Fibroblast of skin of abdomen (primary cell): ENCODE measurements at places on chromosomes 5 and 9.

GRCh38 chr5:120823328-120823727 lies 359.2 kb downstream of the PRR16 start:
- peak; percentile 28 for DNase-seq

GRCh38 chr5:173435447-173435846 lies 107.2 kb upstream of the STC2 start:
- no peak for DNase-seq

DNA sequence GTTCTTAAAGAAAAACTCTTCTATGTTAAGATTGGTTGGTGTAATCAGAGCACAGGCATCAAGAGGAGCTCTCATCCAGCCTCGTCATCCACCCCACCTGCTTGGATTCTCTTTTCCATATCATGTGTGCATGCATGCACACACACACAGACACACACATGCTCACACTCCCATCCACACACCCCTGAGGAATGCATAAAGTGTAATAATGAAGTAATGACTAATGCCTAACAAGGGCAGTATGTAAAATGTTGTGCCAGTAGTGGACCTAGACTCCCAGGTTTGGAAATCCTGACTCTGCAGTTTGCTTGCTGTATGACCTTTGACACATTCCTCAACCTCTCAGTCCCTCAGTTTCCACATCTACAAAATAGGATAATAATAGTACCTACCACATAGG lies 280.0 kb upstream of the ANKRD55 start:
- DNase-seq = peak; percentile 4

GRCh38 chr9:128765499-128765898 lies 6.2 kb downstream of the ZER1 start:
- DNase-seq = no peak

- DNase-seq = no peak
Measured at GRCh38 chr5:42520203-42520602, 97.0 kb downstream of the GHR start.

GRCh38 chr9:95459178-95459577 lies 57.6 kb downstream of the PTCH1 start:
- DNase-seq = no peak

- peak; percentile 21 for DNase-seq
Measured at GRCh38 chr9:93094658-93095204, 1.3 kb upstream of the CARD19 start.

DNA sequence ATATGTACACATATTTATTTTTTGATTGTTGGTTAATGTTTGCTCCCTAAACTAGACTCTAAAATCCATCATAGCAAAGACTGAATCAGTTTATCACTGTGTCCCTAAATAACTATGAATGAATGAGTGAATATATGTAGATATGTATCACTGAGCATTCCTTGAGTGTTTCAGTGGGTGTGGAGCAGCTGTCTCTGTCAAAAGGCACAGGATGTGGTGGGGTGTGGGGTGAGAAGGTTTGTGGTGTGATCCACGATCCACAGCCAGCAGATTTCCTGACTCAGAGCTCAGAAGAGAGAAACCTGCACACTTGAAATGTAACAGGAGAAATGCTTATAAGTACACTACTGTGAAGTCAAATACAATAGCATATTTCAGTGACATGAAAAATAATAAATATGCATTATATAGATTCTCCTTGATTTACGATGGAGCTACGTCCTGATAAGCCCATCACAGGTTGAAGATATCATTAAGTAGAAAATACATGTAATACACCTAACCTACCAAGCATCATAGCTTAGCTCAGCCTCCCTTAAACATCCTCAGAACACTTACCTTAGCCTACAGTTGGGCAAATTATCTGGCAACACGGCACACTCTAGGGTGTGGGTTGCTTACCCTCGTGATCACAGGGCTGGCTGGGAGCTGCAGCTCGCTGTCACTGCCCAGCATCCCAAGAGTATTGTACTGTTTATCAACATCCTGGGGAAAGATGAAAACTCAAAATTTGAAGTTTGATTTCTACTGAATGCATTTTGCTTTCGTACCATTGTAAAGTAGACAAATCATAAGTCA lies 287.0 kb downstream of the GAS1 start:
- peak; percentile 94 for DNase-seq

DNA sequence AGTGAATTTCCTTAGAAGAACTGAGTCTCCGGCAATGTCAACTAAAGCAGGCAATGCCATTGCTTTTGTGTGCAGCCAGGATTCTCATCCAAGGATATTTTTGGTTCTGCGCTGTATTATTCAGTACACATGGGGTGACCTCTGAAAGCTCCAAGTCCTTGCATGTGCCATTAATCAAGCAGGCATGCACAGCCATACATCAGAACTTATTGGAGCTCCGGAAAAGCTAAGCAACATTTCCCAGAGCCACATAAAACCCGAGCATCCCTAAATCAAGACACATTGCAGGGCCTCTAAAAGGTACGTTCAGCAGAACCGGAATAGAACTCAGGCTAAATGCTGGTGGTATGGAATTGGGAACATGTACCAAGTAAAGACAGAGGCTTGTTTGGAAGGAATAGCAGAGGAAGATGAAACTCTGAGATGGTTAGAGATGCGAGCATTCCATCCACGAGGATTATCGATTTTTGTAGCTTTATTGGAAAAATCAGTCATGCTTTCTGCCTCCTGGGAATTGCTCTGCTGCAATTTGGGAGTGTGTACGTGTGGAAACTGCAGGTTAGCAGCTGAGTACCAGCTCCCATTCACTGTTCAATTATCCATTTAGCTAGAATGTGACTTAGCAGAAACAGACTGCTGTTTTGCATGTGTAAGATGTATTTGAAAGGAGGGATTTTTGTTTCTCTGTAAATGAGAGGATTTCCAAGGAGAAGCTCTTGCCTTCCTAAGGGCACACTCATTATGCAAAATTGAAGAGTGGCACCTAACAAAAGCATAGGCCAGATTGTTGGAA lies 143.7 kb upstream of the WWC1 start:
- peak; percentile 47 for DNase-seq

- DNase-seq = no peak
Measured at GRCh38 chr5:96288166-96288844, 144.7 kb downstream of the PCSK1 start.

DNA sequence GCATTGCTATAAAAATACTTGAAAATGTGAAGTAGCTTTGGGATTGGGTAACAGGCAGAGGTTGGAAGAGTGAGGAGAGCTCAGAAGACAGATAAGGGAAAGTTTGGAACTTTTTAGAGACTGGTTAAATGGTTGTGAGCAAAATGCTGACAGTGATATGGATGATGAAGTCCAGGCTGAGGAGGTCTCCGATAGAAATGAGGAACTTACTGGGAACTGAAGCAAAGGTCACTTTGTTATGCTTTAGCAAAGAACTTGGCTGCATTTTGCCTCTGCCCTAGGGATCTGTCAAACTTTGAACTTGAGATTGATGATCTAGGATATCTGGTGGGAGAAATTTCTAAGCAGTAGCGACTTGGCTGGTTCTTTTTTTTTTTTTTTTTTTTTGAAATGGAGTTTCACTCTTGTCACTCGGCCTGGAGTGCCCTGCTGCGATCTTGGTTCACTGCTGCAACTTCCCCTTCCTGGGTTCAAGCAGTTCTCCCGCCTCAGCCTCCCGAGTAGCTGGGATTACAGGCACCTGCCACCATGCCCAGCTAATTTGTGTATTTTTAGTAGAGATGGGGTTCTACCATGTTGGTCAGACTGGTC lies 998.9 kb downstream of the TLE1 start:
- no peak for DNase-seq

DNA sequence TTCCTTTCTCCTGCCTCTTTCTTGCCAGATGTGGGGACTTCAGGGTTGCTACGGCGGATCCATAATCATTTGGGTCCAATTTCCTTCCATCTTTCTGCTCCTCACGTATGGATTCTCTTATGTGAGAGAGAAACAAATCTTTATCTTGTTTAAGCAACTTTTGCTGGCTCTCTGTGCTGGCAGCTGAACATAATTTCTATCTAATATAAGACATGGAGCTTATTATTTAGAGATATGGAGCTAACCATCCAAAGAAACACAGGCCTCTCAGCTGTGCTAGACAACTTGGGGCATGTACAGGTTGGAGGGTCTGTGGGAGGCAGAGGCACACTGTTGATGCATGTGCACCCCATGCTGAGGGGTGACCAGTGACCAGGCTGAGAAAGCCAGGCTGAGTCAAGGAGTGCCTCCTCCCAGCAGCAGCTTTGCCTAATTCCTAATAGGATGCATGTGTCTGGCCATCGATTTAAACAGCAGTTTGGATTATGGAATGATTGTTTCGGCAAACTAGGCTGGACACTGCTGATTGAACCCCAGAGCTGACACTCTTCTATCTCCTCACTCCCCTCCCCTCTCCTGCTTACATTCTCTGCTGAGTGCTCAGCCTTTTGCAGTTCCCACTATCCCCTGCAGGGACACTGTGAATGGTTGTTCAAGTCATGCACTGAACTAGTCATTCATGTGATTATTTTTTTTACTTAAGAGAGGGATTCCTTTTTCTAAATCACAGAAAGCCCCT lies 195.8 kb downstream of the ERCC6L2 start:
- DNase-seq = peak; percentile 36

GRCh38 chr5:120160124-120160895 lies 303.8 kb upstream of the PRR16 start:
- peak; percentile 78 for DNase-seq

DNA sequence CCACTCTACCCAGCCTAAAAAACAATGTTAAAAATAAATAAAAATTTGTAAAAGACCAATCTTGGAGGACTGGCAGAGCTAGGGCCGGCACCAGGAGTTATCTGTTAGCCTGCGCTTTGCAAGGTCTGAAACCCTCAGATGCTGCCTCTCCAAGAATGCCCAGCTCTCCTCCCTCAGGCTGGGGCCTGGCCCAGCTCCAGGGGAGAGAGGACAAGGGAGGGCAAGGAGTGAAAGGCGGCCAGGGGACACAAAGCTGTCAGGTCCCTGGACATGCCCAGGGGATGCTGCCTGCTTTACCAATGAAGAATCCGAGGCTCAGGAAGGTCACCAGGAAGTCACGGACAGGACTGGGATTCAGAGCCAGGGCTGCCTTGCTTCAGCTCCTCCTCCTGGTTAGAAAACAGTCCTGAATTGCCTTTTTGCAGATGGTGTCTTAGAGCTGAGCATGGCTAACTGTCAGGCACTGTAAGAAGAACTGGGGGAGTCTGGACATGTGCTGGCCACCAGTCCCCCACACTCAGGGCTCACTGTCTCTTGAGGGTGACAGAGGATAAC lies 5.5 kb upstream of the N4BP3 start:
- no peak for DNase-seq

GRCh38 chr9:70519912-70520724 lies 105.7 kb upstream of the KLF9 start:
- peak; percentile 16 for DNase-seq

GRCh38 chr9:129697656-129698253 lies 32.3 kb downstream of the PRRX2 start:
- peak; percentile 92 for DNase-seq

DNA sequence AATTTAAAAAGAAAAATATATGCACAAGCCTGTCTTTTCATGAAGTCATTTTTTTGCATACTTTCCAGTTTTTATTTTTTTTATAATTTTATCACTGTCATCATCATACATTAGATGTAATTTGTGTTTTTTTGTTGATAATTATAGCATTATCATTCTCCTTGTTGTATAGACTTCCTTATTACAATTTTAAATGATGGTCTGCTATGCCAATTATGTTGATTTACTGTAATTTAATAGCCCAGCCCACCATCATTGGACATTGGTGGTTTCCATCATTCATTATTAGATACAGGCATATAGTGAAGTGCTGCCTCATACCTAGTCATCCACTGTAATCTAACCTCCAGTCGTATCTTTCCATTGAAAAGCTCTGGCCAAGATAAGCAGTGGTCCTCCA lies 3.8 kb upstream of the TJP2 start:
- DNase-seq = no peak

- DNase-seq = no peak
Measured at GRCh38 chr5:133668458-133668857, 56.1 kb upstream of the FSTL4 start.

DNA sequence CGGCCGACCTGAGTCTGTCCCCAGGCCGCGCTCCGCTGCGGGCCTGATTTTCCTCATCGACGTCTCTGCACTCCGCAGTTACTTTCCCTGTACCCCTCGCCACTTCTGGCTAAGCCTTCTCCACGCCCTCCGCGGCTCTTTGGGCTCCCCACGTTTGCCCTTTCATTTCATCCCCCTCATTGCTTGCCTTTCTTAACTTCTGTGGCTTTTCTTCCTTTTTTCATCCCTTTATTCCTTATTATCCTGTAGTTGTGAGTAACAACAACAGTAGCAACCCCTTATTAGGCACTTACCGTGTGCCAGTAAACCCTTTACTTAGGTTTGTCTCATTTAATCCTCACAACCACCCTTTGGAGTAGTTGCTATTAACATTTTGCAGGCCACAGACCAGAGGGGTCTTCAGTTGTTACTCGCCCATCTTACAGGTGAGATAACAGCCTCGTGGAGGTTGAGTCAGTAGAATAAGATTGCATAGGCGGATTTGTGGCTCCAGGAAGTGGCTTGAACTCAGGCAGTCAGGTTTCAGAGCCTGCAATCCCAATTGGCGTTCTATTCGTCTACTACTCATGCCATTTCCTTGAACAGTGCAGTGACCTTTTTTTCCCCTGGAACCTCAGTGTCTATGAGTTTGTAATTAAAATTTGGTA lies 724 bp downstream of the TCERG1 start:
- DNase-seq = peak; percentile 23

DNA sequence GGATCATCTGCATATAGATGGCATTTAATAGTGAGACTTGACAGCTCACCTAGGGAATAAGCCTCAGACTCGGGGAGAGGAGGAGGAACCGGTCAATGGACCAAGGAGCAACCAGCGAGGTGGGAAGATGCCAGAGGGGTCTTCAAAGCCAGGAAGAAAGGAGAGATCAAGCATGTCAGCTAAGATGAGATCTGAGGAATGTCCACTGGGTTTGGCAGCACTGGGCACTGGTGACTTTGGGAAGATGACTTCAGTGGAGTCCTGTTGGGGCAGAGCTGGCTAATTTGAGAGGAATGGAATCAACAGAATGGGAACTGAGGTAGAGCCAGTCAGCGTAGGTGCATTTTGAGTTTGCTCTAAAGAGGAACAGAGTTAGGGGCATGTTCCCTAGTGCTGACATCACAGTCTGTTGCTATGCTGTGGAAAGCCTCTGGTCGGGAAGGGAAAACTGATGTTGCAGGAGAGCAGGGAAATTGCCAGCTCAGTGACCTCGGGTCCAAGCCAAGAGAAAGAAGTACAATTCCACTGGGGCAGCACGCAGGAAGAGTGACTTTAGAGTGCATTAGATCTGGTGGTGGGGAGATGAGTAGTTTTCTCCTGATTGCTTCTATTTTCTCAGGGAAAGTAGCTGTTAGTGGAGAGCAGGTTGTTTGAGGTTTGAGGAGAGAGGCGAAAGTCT lies 56.9 kb downstream of the ZNF618 start:
- no peak for DNase-seq

- no peak for DNase-seq
Measured at GRCh38 chr9:104572612-104573011, 3.6 kb downstream of the OR13C8 start.

- DNase-seq = no peak
Measured at GRCh38 chr5:26148569-26149107, 889.7 kb downstream of the CDH9 start.

GRCh38 chr5:139739150-139739974 lies 56.2 kb upstream of the PSD2 start:
- DNase-seq = no peak

- no peak for DNase-seq
Measured at GRCh38 chr5:174971210-174971609, 246.8 kb downstream of the MSX2 start.

- DNase-seq = no peak
Measured at GRCh38 chr5:126948011-126948355, 82.4 kb downstream of the MARCHF3 start.

GRCh38 chr9:33349743-33350142 lies 52.6 kb downstream of the AQP7 start:
- no peak for DNase-seq

GRCh38 chr9:111896942-111897600 lies 457 bp downstream of the UGCG start:
- DNase-seq = peak; percentile 23

GRCh38 chr5:542319-543311 lies 18.4 kb upstream of the SLC9A3 start:
- DNase-seq = no peak
